ENCODE measurements at places on chromosomes 5 and 9.

DNA sequence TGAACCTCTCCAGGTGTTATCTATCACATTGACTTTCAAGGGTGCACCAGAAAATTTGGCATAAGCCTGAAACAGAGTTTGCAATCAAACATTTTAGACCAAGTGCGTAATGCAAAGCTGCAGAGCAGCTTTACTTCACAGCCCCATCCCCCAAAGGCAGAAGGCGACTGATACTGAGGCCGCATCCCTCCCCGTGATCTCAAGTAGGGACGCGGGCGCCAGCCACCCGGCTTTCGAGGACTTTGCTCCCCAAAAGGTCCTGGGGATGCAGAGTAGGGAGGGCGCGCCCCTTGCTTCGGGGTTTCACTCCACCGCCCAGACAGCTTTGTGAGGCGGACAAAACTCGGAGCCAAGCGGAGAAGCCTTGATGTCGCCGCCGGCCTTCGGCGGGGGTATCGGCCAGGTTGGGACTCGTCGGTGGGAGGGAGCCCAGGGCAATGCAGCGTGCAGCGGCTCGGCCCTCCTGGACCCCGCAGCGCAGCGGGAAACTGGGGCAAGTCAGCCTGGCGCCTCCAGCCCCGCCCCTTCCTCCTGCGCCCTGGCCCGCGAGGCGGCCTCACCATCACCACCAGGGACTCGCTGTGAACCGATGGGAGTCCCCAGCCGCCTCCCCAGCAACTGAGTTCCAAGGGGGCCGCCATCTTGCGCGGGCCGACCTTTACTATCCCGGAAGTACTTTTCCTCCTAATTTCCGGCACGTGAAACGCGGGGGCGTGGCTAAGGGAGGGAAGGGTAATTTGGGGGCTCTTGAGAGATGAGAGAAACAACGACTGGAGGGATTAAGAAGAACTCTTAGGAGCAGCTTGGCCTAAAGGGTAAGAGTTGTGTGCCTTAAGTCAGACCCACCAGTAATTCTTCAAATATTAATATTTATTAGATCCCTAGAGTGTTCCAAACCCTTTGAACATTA is at the start of gene MTX3:
Gene MTX3, minus strand, starts transcription at position 665 of the 910 bp plus-strand sequence. Its CDS starts 24 bp downstream, at position 641.
- DNase-seq = peak; percentile 83

GRCh38 chr9:113882636-113883164 is 6.6 kb downstream of the ZNF618 start:
- no peak for DNase-seq

DNA sequence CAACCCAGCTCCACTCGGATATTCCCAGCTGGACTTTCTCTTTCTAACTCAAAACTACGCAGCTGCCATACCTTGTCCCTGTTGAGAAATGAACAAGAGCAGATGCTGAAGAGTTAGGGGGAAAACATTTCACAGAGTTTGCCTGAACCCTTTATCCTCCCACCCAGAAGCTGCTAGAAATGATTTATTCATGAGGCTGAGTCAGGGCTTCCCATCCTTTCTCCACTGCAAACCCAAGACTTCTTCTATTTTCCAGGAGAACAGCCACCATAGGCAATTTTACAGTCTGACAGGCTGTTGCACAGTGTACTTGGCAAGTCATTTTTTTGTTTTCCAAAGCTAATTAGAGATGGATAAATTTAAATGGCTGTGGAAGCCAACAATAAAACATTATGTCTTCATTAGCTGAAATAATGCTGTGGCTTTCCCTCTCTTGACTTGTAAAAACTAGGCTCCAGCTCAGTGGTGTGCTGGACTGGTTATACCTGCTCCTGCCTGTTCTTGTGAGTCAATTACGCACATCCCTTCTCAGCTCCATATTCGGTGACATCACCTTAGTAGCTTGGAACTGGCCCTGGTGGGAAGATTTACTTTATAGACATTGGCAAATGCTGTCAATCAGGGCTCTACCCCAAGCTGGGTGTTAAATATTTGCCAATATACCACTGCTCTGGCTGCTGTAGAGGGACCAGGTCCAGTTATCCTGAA is 71.9 kb downstream of the KIF4B start:
- no peak for DNase-seq

- DNase-seq = no peak
These were observed 150.8 kb downstream of the HACD4 start for GRCh38 chr9:20880675-20881074.

DNA sequence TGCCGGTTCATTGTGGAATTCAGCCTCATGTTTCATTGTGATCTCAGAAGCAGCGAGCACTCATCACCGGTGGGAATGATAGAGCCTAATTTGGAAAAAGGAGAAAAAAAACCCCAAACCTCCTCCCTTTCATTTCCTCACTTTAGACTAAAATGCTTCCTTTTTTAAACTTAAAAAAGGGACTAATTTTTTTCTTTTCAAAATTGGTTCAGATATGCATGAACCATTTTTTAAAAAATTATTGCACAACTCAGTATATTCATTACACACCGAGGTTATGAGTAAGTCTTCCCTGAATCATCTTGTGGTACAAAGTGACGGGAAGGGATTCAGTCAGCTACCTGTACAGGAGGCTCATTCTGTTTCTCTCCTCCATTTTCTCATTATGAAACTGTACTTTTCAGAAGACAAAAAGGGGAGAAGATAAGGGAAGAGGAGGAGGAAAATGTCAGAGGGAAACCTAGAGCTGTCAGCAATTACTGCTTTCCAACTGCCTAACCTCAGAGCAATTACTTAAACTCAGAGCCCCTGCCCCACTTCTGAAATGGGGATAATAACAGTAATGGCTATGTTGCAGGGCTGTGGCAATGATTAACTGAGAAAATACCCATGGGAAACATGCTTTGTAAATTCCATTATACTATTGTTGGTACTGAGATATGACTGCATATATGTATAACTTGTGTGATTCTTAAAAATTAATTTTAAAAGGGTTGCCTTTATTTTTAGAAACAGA is 24.0 kb downstream of the GALNT10 start:
- DNase-seq = no peak

GRCh38 chr5:15524712-15525111 is 24.7 kb downstream of the FBXL7 start:
- DNase-seq = no peak

DNA sequence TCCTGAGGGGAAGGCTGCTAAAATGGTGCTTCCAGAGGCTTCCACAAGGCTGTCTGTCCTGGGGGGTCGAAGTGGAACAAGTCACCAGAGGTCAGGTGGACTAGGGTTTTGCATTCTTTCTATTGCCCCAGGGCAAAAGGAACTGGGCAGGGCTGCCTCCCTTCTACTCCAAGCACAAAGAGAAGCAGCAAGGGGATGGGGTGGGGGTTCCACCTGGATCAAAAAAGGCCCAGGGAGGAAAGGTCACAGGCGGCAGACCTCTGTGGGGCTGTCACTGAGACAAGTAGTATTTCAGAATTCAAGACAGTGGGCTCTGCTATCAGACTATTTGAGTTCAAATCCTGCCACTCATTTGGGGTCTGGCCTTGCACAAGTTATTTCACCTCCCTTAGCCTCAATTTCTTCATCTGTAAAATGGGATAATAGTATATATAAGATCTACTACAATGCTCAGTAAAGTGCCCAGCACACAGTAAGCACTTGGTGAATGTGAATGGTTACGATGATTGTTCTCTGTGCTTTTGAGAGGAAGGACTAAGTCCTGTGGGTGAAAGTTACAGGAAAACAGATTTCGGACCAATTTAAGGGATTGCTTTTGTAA is 1.9 kb upstream of the ARSI start:
- DNase-seq = no peak

DNA sequence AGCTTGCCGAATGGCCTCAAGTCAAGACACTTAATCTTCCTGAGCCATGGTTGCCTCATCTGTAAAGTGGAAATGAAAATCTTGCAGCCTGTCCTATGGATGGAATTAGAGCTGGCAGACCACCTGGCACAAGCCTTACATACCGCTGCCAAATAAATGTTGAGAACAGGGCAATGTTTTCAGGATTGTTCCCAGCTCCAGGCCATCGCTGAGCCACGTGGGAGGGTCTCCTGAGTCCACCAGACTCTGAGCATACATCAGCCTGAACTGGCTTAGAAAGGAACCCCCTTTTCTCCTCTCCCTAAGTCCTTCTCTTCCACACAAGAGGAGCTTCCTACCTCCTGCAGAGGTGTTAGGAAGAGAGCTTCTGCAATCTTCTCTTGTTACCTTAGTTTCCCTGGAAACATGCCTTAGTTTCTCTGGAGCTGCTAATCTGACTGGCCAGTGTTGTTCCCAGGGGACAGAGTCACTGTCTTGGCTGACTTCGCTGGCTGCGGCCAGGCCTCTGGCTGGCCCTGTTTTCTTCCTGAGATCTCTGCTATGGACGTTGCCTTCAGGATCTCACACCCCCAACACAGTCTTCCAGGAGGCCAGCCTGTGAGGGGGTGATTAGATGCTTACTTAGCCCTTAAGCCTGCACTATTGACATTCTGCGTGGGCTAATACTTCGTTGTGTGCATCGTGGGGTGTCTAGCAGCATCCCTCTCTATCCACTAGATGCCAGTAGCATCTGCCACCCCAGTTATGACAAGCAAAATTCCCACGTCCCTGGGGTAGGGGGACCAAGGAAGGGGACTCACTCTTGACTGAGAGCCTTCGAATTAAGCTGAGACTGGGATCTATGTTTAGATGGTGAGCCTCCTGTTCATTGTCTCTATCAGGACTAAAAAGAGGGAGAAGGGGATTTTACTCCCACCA is 62.2 kb downstream of the BOD1 start:
- no peak for DNase-seq

DNA sequence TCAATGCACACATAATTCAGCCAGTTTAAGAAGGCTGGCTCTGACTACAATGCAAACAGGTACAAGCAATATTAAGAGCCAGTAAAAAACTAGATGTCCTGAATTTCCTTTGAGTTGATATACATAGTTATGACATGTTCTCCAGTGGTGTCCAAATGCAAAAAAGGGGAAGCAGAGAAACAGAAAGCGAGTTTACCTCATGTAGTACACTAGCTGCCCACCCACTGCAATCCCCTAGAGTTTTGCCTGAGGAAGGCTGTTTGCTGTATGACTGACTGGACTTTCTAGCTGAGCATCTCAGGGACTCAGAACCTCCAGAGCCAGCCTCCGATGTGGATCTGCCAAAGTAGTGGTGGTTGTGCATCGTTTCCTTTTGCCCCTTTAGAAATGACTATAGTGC is 44.8 kb upstream of the SLC1A3 start:
- DNase-seq = no peak

GRCh38 chr9:112013266-112013665 is 116.7 kb downstream of the UGCG start:
- no peak for DNase-seq

GRCh38 chr5:13606051-13606450 is 338.4 kb downstream of the DNAH5 start:
- no peak for DNase-seq

DNA sequence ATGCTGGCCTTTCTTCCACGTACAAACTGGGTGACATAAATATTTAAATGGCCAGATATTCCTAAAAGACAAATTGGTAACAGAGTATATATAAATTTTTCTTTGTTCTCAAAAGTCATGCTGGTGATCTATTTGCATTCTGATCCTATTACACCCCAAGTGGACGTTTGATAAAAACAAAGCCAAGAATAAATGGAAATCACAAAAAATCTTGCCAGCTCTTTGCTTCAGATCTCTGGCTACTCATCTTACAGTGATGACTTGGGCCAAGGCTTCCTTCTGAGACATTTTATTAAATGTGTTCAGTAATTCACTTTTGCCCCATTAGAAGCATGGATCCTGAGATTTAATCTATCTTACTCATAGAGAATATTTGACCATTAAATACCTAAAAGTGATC is 444.3 kb upstream of the PIK3R1 start:
- DNase-seq = no peak

DNA sequence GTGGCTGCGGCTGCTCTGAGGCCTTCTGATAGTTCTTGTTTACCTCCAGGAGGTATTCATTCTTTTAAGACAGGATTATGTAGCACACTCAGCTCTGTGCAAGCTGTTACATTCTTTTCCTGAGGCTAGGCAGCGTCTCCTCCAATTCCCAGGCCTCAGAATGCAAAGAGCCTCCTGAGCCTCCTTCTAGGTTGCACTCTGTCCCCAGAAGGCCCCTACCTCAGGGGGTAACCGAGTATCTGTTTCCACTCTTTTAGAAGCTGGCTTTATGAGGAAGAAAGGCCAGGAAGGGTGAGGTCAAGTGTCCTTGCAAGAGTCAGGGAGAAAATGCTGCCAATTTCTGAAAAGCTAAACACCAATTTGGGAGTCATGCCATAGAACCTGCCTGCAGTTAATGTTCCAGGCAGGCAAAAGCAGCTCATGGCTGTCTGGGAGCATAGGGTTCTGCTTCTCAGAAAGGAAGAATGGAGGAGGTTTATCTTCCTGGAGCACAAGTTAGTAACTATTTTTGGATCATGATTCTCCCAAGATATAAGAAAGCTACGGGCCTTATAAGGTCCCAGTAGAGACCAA is 178.9 kb downstream of the SEMA6A start:
- no peak for DNase-seq

DNA sequence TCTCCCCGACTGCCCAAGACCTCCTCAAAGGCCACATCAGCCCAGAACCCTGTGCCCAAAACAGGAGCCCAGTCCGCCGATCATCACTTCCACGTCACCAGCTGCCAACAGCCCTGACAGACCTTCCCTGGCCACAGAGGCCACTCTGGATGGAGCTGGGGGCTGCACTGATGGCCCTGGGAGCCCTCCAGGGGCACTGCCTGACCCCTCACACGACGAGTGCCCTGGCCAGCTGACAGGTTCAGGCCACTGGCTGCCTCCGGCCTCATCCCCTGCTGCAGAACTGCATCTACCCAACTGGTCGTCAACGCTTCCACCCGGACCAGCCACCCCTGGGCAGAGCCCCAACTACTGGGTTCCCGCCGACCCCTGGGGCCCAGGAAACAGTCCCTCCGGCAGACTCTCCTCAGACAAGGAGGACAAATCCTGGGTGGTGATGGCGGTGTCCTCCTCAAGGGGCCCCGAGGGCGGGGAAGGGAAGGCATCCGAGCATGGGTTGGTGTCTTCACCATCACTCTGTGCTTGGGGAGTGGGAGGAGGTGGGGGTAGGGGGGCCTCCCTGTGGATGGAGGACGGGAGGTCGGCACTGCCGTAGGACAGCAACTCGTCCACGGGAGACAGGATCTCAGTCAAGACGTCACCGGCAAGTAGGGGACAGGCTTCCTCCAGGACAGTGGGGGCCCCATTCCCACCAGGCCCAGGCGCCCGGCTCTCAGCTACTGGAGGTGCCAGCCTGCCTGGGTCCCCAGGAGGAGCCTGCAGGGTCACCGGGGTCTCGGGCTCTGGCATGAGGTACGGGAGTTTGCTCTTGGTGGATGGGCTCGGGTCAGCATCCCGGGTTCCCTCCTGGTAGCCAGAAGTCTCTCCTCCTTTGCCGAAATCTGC is 7.9 kb upstream of the QSOX2 start:
- no peak for DNase-seq

- DNase-seq = no peak
These were observed 137.9 kb upstream of the SLC24A2 start for GRCh38 chr9:19926774-19927173.

GRCh38 chr5:61289669-61290306 is 42.3 kb upstream of the ZSWIM6 start:
- no peak for DNase-seq

- DNase-seq = no peak
These were observed 342.9 kb upstream of the RPS23 start for GRCh38 chr5:82620957-82621600.

DNA sequence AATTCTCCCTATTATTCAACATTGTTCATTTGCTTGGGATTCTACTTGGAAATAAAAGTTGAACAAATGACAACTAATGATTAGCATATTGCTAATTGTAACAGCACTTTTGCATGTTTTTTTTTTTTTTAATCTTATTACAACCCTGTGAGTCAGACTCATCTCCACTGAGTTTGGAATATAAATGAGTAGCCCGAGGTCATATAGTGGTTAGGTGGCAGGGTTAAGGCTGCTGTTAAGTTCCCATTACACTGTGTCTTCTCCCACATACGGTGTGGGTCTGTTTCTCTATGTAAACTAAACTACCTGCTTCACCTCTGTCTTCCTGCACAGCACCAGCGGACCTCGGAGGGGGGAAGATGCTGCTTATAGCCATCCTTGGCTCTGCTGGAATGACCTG is 92.4 kb downstream of the EQTN start:
- DNase-seq = no peak
